Chondrocyte (in vitro differentiated cells): ENCODE measurements at places on chromosomes 3 and 15. TPM values are rescaled to one million over a fixed set of nuclear protein-coding genes. Genes with fewer than 3 reads are reported as not detected.

DNA sequence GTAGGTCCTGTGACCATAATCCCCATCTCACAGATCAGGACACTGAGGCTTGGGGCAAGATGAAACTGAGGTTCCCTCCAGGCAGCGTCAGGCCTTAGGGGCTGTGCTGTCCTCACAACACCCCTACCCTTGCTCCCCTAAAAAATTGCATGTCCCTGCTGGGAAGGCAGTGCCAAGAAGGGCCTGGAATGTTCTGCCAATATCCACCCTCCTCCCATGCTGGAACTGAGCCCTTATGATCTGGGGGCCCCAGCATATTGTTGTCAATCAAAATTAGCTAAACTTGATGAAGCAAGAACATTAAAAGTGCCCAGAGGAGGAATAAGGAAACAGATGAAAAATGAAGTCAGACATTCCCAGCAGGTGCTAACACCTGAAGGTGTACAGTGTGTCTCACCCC lies 13.4 kb upstream of the RTP3 start:
- no peaks in the 10 kb centered on the region for H3K36me3 ChIP-seq
- peaks cover 7% of the 10 kb centered on the region for H3K4me1 ChIP-seq
- no peak overlapping the region for H3K27ac ChIP-seq

- peak overlapping the region; percentile 93 for H3K27ac ChIP-seq
- H3K36me3 ChIP-seq: no peaks in the 10 kb centered on the region
- H3K4me3 ChIP-seq: no peak overlapping the region
- peaks cover 65% of the 10 kb centered on the region for H3K4me1 ChIP-seq
- DNase-seq: no peak
- H3K27me3 ChIP-seq: no peaks in the 10 kb centered on the region
Measured at GRCh38 chr3:72346526-72346926, 501.7 kb downstream of the SHQ1 start.

DNA sequence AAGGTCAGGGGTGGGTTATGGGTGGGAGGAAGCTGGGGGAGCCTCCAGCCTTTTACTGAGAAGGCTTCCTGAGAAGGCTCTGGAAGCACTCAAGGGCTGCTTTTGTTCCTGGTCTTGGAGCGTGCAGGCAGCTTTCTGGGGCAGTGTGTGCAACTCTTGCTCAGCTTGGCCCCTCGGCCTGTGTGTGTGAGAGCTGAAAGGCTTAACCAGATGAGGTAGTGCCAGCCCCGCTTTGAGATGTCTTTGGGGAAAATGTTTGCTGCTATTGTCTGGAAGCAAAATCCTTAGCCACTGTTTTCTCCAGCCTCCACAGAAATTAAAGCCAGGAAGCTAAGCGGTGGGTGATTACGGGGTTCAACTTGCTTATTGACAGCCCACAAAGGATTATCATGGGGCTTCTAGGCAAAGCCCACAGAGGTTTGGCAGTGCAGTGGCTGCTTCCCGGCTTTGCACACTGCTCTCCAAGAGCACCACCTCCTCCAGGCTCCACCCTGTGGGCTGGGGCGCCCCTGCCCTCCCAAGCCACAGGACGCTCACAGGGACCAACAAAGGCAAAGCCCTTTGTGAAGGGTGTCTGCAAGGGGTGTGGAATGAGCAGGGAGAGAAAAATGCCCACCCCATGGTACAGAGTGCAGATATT lies 121.7 kb upstream of the TLE3 start:
- no peak overlapping the region for H3K27ac ChIP-seq
- H3K4me3 ChIP-seq: no peak overlapping the region
- no peaks in the 10 kb centered on the region for H3K4me1 ChIP-seq
- DNase-seq: no peak
- peaks cover 23% of the 10 kb centered on the region for H3K27me3 ChIP-seq

DNA sequence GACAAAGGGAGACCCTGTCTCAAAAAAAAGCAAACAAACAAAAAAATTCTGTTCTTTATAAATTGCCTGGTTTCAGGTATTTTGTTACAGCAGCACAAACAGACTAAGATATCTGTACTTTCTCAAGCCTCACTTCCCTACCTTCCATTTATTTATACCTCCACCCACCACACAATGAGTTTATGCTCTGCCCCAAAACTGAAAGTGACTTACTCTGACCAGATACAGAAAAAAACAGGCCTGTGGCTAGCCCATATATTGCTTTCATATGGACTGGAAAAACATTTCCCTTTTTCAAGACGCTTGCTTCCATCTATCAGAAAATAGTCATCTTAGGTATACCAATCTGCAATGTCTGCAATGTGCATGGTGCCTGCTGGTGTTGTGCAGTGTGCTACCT lies 8.7 kb upstream of the GPD1L start:
- H3K27ac ChIP-seq: no peak overlapping the region
- peaks cover 15% of the 10 kb centered on the region for H3K36me3 ChIP-seq
- peaks cover 13% of the 10 kb centered on the region for H3K27me3 ChIP-seq
- H3K4me1 ChIP-seq: no peaks in the 10 kb centered on the region
- H3K4me3 ChIP-seq: no peak overlapping the region

The GHRL gene
- not detected in 3 replicates for total RNA-seq

GRCh38 chr3:10312861-10313260 lies 8.1 kb downstream of the SEC13 start:
- peaks cover 48% of the 10 kb centered on the region for H3K36me3 ChIP-seq
- DNase-seq: no peak
- no peaks in the 10 kb centered on the region for H3K27me3 ChIP-seq

GRCh38 chr15:52295421-52296001 lies at the start of gene MYO5C:
Gene MYO5C, minus strand, starts transcription at chr15:52295804. Its CDS starts 168 bp downstream, at chr15:52295636.
- peak within 1 kb of the TSS; percentile 59 for H3K4me3 ChIP-seq
- no peak for DNase-seq
- H3K27ac ChIP-seq: no peak within 1 kb of the TSS
- peaks cover 3% of the 10 kb centered on the region for H3K36me3 ChIP-seq
- H3K4me1 ChIP-seq: peaks cover 7% of the 10 kb centered on the region

GRCh38 chr15:69897471-69898237 lies 200.1 kb downstream of the TLE3 start:
- no peak overlapping the region for H3K4me3 ChIP-seq
- peaks cover 5% of the 10 kb centered on the region for H3K4me1 ChIP-seq
- peaks cover 34% of the 10 kb centered on the region for H3K27me3 ChIP-seq
- no peak overlapping the region for H3K27ac ChIP-seq
- no peak for DNase-seq
- H3K36me3 ChIP-seq: peaks cover 2% of the 10 kb centered on the region

The ZNF660 gene
- 5.3 to 9.4 TPM (median 5.4 TPM) in 3 replicates for total RNA-seq

The SNTN gene
- total RNA-seq: not detected in 3 replicates

The SLC22A13 gene
- total RNA-seq: 0.62 to 2.9 TPM (median 0.97 TPM) in 3 replicates

DNA sequence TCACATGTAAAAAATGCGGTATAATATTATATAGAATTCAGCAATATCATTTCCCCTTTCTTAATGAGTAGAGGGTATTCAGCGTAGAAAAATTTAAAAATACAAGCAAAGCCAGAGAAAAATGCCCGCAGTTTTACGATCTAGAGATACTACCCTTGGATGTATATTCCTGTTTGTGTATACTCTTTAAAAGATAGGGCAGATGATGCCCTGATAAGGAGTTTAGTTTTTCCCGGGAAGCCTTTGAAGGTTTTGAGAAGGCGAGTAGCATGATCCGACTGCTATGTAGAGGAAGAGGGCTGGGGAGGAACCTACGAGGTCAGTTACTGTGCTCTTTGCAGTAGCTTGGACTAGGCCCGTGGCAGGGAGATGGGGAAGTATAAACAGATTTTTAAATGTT lies 1.2 kb downstream of the YEATS2 start:
- peaks cover 4% of the 10 kb centered on the region for H3K36me3 ChIP-seq
- no peak for DNase-seq
- no peaks in the 10 kb centered on the region for H3K27me3 ChIP-seq
- H3K4me3 ChIP-seq: peak overlapping the region; percentile 83
- peaks cover 50% of the 10 kb centered on the region for H3K4me1 ChIP-seq
- H3K27ac ChIP-seq: peak overlapping the region; percentile 92

The NAALADL2 gene
- 5.1 to 19.8 TPM (median 8.0 TPM) in 3 replicates for total RNA-seq

The CELSR3 gene
- total RNA-seq: 9.6 to 11.4 TPM (median 10.5 TPM) in 3 replicates

GRCh38 chr15:70670680-70671079 lies 92.7 kb downstream of the UACA start:
- H3K36me3 ChIP-seq: peaks cover 21% of the 10 kb centered on the region
- H3K4me3 ChIP-seq: no peak overlapping the region
- H3K4me1 ChIP-seq: peaks cover 15% of the 10 kb centered on the region

DNA sequence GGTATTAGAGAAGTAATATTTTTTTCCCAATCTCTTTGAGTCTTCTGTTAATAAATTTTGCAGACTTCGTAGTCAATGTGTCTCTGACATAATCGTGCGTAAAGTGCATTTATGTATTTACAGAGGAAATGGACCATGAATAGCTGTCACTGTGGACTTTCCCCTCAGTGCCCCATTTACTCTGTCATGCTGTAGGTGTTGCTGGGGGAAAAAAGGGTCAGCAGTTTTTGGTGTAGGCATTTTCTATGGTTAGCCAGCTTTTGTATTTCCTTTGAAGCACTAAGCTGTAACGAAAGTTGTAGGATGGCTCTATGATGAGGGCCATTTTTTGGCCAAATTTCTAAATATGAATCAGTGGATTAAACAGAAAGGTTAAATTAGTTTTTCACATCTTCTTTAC lies 598.4 kb downstream of the FGF12 start:
- no peak for DNase-seq
- no peak overlapping the region for H3K4me3 ChIP-seq
- H3K27ac ChIP-seq: no peak overlapping the region
- peaks cover 18% of the 10 kb centered on the region for H3K27me3 ChIP-seq
- no peaks in the 10 kb centered on the region for H3K4me1 ChIP-seq

DNA sequence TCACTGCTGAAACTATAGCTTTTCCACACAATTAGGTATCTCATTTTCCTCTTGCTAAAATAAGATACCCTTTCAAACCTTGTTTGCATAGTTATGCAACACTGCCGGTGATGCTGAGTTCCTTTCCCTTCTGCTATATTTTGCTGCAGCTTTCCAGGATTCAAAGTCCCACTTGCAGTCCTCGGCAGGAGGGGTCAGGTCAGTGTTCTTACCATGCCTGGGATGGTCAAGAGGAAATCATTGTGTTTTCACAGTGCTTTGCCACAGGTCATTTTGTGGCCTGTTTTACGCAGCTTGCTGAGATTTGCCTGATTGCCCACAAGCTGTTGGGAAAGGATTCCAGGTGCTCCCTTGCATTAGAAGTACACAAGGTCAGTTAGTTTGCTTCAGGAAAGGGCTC lies 156.9 kb downstream of the B3GALNT1 start:
- no peaks in the 10 kb centered on the region for H3K36me3 ChIP-seq
- no peak for DNase-seq
- no peak overlapping the region for H3K4me3 ChIP-seq
- peaks cover 10% of the 10 kb centered on the region for H3K4me1 ChIP-seq
- H3K27me3 ChIP-seq: peaks cover 2% of the 10 kb centered on the region
- H3K27ac ChIP-seq: no peak overlapping the region

DNA sequence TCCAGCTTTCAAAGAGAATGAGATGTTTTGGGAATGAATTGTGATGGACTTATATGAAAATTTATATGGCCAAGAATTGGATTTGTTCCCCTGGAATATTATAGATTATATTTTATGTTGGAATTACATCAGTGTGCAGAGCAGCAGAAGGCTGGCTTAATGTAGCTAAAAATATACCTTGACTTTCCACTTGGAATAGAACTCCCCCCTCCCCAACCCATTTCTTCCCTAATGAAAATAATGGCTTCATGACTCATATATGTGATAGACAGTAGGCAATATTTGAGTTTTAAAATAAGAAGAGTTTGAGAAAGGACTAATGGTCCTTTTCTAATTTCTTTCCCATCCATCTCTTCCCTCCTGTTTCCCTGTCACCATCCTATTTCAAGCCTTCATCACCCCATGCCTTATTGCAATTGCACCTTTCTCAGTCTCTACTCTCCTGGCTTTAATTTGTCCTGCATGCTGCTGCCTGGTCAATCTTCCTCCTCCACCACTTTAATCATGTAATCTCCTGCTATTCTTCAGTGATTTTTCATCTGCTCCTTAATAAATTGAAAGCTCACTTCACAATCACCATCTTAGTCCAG lies 122.5 kb downstream of the MDFIC2 start:
- H3K4me3 ChIP-seq: no peak overlapping the region
- no peaks in the 10 kb centered on the region for H3K36me3 ChIP-seq
- H3K27me3 ChIP-seq: peaks cover 21% of the 10 kb centered on the region
- peaks cover 7% of the 10 kb centered on the region for H3K4me1 ChIP-seq
- no peak for DNase-seq

DNA sequence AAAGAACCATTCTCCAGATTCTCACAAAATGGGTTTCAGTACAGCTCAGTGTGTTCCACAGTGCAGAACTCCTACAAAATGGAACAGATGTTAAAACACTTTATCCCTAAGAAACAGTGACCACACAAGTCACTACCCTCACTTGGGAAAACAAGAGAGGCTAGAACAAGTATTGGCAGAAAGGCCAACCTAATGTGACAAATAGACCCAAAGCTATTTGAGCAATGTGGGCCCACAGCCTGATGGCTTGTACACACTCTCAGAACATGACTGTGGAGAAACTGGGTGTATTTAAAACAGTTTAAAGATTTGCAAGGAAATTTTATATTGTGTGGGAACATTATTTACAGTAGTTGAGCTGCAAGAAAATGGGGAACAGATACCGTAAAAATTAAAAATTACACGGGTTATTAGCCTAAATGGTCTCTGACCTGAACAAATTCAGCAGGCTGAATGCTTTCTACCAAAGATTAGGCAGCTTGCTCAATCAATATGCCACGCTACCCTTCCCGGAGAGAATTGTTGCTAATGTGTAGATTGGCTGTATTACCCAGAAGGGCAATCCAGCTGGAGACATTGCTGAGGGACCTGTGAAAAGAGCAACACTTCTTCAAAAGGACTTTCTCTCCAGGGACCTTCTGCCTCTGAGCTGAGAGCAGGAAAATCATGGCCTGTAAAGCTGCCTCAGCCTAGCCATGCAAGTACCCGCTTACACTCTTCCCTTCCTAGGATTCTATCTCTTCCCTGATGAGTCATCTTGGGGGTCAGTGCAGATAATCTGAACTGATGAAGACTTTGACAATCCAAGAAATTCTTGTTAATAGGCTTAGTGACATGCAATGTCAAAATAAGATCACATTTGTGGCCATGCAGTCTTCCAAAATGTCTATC lies 97.1 kb downstream of the STRIT1 start:
- no peak overlapping the region for H3K27ac ChIP-seq
- H3K27me3 ChIP-seq: peaks cover 1% of the 10 kb centered on the region
- H3K36me3 ChIP-seq: no peaks in the 10 kb centered on the region
- DNase-seq: no peak
- no peak overlapping the region for H3K4me3 ChIP-seq

The ADAMTS17 gene
- 3.4 to 3.9 TPM (median 3.4 TPM) in 3 replicates for total RNA-seq

DNA sequence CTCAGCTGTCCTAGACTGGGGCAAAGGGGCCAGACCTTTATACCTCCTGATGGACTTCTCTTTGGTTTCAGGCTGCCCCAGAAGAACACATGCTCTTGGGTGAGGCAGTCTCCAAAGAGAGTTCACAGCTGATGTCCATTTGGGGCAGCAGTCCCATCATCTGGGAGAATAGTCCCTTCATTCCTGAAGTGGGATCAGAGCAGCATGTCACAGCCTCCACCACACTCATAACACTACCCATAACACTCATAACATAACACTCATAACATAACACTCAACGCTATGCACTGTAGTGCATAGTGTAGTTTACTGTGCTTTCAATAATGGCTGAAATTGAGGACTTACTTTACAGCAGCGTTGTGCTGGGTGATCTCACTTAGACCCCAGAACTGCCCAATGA lies 36.7 kb upstream of the PLCL2 start:
- no peak for DNase-seq
- H3K4me1 ChIP-seq: peaks cover 3% of the 10 kb centered on the region
